ENCODE measurements at places on chromosomes 6 and 20. TPM values are rescaled to one million over a fixed set of nuclear protein-coding genes. Genes with fewer than 3 reads are reported as not detected.

GRCh38 chr20:22866812-22867341 lies 168.2 kb upstream of the SSTR4 start:
- DNase-seq, result no peak

GRCh38 chr20:24994470-24995368 lies 2.2 kb upstream of the APMAP start:
- DNase-seq, result peak; percentile 82

The GGTLC1 gene
- not detected for polyA plus RNA-seq

GRCh38 chr20:62025832-62026563 lies 39.7 kb downstream of the TAF4 start:
- peak; percentile 49 for DNase-seq

DNA sequence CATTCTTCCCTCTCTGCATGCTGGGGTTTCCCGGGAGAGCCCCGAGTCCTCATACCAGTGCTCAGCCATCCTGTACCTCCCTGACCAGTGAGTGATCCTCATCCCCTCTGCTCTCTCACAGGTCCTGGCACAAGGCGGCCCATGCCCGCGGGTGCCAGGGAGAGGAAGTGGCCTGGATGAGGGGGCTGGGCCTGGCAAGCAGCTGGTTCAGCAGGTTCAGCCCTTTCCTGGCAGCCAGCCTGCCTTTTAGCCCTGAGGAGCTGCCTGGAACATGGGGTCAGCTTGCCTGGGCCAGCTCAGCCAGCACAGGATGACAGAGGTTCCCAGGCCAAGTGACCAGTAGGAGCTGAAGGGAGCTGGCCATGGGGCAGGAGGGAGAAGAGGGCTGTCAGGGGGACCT lies 10.9 kb downstream of the MOCS1 start:
- DNase-seq, result no peak

The RPS6KA2 gene
- 25.9 TPM for polyA plus RNA-seq

DNA sequence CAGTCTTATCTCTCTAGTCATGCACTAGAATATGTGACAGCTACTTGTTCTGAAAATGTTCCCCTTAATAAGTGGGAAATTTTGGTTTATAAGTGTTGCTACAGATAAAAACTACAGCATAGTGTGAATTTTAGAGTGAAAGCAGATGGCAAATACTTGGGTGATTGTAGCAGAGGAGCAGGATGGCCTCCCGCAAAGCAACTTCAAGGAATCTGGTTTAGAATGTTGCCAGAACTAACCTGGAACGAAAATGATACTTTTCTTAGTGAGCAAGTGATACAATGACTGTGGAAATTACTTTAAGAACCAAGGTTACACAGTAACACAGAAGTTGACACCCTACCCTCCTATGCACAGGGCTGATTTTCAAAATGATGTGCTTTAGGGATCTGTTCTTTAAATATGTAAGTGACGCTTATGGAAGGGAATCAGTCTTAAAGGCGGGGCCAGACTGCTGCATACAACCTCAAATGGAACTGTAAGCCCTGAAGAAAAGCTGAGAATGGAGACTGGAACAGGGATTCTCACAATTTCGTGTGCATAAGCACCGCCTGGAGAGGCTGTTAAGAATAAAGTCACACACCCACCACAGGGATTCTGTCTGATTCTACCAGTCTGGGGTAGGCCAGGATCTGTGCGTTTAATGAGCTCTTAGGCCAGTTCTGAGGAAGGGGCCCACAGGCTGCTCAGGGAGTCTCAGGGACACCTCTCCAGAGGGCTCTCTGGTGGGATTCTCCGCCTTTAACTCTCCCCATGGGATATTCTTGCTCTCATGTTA lies 97.9 kb downstream of the FYN start:
- DNase-seq, result no peak

DNA sequence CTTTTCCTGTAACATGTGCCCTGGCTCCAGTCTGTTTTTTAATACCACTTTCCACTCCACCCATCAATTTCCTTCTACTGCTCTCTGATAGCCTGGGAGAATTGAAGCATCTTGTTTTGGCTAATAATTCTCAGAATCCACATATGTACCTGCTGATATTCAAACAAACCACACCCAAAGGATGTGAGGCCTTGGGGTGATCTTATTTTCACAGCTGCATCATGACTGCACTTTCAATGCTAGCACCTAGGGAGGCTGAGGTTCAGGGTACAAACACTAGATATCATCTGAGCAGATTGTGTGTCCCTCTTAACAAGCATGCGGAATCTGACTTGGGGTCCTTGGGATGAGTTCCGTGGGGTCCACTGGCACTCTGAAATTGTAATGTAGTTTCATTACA lies 12.7 kb downstream of the FNDC1 start:
- DNase-seq, result no peak

The SHLD1 gene
- polyA plus RNA-seq, result 6.8 TPM

The PPP1R16B gene
- 3.7 TPM for polyA plus RNA-seq

GRCh38 chr6:17012421-17013225 lies 89.2 kb upstream of the STMND1 start:
- DNase-seq, result no peak

DNA sequence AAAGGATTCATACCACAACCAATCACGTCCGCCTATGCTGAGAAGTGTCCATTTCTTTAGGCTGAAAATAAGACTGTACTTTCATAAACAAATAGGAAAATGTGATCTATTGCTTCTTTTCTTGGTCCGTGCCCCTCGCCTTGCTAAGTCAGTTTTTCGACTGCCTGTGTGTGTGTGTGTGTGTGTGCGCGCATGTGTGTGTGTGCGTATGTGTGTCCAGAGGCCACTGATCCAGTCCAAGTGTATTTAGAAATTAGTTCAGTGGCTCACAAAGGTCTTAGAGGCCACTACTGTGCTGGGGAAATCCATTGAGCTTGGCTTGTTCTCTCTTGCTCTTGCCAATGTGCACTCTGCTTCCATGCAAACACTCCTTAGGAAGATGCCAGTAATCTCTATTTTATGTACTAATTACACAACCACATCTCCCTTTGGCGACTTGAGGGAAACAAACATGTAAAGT lies 50.5 kb downstream of the SLC22A23 start:
- DNase-seq, result no peak

DNA sequence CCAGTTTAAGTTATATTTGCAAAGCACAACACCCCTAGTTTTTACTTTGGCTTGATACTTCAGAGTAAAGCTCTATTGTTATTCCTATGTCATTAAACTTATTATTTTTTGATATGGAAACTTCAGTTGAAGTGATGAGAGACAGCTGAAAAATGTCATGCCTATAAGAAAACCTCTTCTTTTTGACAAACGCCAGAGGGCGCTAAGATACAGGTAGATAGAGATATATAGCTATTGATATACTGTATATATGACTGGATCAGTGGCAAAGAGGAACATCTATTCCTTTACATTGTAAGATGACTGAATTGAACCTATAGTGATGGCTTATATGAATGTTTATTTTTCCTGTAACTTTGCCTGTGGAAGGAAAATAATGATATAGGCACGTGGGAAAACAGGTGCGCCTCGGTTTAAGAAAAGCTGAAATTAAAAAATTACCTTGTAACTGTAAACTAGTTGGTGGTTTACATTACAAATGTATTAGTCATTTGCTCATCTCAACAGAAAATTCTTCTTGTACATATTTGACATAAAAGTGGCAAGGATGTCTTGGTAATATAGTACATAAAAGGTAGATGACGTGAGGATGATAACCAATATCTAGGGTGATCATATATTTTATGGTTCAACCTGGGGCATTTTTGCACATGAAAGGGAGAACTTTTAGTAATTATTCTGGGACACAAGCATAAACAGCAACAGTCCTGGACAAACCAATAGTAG lies 74.1 kb downstream of the LAMA4 start:
- DNase-seq, result peak; percentile 81

DNA sequence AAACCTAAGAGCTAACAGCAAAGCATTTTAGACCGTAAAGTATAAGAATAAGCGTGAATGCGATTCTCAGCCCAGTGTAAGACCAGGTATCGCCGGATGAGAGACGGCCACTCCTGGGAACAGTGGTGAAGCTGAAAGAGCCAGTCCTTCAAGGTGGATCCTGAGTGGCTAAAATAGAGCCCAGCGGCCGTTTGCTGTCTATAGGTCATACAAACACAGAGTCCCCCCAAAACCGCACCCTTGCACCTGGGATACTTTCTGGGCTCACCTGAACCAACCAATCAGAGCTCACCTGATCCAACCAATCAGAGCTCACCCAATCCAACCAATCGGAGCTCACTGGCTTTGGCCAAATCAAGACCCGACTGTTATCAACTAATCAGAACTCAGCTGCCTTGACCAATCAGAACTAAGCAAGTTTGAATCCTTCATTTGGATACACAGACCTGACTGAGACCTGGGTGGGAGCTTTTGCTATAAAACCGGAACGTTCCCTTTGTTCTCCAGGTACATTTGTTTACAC lies 248.2 kb downstream of the DLL1 start:
- no peak for DNase-seq

The C6orf58 gene
- polyA plus RNA-seq, result 1.0 TPM

The ZC3H12D gene
- polyA plus RNA-seq, result 0.46 TPM

- no peak for DNase-seq
These were observed 121.5 kb upstream of the MAN1A1 start for GRCh38 chr6:119470893-119471542.

- DNase-seq, result no peak
These were observed 6.0 kb downstream of the PSMF1 start for GRCh38 chr20:1124421-1124820.

DNA sequence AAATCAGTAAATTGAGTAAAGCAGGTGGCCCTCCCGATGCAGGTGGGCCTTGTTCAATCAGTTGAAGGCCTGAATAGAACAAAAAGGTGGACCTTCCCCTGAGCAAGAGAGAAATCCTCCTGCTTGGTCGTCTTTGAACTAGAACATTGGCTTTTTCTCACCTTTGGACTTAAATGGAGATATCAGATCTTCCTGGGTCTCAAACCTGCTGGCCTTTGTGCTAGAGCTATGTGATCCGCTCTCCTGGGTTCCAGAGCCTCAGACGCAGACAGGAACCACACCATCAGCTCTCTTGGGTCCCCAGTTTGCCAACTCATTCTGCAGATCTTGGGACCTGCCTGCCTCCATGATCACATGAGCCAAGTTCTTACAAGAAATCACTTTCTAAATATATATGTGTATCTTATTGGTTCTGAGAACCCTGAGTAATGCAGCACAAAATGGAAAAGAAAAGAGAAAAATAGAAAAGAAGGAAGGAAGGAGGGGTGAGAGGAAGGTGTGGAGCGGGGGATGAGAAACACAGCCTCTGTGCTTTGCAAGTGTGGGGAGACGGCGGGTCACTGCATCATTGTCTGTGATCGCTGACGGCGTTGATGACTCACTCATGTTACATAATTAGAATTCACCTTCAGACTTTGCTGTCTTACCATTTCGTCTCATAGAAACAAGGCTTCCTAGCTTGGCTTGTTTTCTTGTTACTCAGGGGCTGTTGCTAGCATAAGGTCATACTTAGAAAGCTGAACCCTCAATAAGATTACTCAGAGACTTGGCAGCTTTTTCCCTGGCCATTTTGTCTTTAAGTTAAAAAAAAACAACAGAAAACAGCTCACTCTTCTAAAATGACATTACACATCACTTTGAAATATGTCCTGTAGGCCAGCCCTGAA lies 85.7 kb upstream of the NEDD9 start:
- peak; percentile 79 for DNase-seq

The DCBLD1 gene
- polyA plus RNA-seq, result 8.4 TPM

DNA sequence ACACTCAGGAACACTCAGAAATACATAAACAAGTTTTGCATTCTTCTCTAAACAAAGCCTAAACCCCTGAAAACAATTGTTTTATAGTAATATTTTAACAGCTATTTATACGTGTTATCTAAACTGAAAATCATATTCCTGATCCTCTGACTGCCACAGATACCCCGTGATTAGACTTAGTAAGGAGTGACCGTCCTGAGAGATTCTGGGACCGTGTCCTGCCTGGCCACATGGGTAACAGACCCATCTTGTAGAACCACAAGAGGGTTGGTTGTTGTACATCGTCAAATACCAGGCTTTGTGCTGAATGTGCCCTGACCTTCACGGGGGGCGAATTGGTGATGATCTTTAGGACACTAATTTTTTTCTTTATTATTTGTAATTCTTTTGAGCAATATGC lies 214.4 kb downstream of the TMEM242 start:
- no peak for DNase-seq

DNA sequence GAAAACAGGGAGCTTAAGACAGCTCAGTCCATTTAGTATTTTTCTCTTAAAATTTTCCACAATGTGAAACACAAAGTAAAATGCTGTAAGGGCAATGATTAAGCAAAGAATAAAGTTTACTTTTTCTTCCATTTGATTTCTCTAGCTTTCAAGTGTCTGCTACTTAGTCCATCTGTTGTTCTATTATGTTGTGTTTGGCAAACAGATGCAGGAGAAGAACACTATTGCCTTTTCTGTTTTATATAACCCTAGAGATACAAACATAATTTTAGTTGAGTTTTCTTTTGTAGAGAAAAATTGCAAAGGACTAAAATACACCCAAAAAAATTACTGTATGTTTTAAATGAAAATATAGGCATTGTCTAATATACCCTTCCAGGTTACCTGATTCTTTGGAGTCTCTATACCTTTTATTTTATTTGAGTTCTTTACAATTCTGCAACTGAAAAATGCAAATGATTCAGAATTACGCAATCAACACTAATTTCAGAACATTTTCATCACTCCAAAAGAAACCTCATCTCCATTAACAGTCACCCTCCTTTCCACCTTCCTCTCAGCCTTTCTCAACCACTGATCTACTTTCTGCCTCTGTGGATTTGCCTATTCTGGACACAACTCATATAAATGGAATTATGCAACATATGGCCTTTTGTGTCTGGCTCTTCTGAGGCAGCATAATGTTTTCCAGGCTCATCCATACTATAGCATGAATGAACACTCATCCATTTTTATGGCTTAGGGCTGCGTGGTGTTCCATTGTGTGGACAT lies 96.9 kb downstream of the MKKS start:
- no peak for DNase-seq

DNA sequence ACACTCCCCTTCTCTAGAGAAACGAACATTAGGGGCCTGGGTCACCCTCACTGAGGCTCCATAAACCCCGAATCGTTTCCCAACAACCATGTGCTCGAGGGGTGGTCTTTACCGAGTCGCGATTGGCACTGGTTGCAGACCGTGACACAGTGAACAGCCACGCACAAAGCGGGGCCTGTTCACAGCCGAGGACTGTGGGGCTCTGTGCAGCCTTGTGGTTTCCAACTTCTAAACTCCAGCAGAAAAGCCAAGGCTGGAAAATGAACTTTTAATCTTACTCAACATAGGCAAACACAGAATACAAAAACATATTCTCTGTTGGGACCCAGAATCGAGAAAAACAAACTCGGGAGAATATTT lies 19.0 kb downstream of the RRBP1 start:
- DNase-seq, result no peak

GRCh38 chr6:155706341-155706740 lies 250.7 kb upstream of the NOX3 start:
- no peak for DNase-seq

- DNase-seq, result no peak
These were observed 175.9 kb downstream of the DOK5 start for GRCh38 chr20:54651252-54651651.

DNA sequence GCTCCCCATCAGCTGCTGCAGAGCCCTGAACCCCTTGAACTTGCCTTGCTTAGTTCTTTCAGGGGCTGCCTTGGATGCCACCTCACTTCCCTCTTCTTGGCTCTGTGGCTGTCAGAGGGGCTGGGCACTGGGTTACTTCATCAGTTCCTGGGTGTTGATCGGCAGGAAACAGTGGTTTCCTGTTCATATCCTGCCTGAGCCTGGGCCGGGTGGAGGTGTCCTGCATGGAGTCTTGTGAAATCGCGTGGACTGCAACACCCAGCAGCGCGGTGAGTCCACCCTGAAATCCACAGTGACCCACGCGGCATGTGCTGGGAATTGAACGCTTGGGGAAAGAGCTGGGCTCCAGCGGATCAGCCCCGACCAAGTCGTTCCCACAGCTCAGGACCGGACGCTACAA lies 97.5 kb downstream of the CDH26 start:
- DNase-seq, result no peak
